ENCODE measurements at places on chromosomes 13 and 19.

DNA sequence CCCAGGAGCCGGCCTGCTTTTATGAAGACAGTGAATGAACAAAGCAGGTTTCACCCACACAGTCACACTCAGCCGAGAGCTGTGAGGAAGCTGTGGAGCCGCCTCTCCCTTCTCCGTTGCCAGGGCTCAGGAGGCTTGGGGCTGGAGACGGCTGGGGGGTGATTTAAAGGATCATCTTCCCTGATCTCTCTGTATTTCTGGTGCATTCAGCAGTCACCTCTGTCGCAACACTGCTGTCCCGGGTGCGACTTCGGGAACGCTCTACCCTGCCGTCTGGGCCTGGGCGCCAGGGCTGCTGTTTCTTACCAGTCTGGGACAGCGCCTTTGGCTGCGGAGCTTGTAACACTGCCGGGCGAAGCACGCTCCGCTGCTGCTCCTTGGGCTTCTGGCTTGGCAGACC, 18.1 kb downstream of the CAPS start:
- no peak for DNase-seq

DNA sequence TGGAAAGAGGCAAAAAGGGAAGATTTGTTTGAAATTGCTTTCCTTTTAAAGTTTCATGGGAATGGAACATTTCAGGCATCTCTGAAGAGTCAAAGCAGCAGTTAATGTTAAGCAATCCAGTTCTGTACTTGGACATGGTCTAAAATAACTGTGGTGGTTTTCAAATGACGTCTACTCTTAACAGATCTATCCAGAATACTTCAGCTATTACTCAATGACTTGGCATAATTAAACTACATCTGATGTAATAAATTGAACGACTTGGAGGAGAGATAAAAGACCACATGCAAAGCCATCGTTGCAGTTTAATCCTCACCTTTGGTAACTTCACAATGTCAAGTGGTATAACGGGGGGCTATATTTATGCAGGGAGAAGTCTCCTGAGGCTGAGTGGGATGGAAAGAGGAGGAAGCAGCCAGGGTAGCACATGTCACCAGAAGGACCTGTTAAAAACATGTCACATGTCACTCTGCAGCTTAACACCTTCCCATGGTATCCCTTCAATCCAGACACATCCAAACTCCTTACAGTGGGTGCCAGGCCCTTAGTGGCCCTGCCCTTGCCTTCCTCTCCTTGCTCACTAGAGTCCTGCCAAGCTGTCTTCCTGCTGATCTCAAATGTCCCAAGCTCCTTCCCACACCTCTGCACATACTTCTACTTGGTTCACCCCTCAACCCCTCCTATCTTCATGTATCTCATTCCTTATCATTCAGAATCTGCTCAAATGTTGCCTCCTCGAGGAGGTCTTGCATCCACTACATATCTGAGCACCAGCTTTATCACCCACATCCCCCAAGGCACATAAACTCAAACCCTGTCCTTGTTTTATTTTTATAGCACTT, 327.8 kb downstream of the SUCLA2 start:
- no peak for DNase-seq

DNA sequence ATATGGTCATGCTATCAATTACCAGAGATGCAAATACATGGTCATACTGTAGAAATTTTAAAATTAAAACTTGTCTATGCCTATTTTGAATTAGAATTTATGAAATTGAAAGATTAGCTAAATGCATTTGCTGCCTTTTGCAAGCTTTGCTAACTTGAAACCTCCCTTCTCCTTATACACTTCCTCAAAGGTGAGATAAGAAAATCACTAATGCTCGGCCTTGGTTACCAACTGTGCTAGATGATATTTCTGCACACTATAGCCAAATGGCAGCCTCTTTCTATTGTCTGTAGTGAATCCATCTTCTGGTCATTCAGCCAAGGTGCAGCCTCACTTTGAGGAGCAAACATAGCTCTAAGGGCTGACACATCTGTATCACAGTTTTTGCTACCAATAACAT, 31.1 kb upstream of the MYCBP2 start:
- DNase-seq = no peak

GRCh38 chr13:78977311-78977710, 318.4 kb upstream of the OBI1 start:
- no peak for DNase-seq

DNA sequence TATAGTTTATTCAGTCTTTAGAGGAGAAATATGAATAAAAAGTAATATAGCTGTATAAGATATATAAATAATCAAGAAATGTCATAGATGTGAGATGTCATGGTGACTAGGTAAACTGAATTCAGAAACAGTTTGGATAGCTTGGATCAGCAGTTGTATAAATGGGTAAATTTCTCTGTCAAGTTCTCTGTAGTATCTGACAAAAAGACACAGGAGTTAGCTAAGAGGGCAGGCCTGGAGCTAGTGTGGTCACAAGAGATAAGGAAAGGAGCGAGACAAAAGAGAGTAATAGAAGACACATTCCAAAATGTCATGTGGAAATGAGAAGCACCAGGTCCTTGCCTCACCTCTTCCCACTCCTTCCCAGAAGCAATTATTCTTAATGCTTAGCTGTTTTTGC, 349.0 kb downstream of the LMO7 start:
- no peak for DNase-seq

DNA sequence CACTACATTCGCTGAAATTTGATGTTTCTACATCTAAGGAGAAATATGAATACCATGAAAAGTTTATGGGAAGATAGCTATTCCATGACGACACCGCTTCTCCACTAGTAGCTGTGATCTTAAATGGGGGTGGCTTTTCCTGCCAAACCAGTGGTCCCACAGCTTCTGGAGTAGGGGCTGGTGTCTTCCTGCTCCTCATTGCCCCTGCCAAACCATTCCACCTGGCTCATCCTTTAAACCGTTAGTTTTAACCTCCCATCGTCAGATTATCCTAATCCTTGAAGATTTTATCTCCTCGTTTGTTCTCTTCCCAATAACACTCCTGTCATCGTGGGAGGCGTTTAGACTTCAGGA, 568 bp upstream of the ZNF230 start:
- DNase-seq = no peak

GRCh38 chr13:39415008-39415802, 187.8 kb downstream of the LHFPL6 start:
- DNase-seq = no peak

- DNase-seq = no peak
Measured at GRCh38 chr19:38707512-38708114, 36.7 kb downstream of the CAPN12 start.

DNA sequence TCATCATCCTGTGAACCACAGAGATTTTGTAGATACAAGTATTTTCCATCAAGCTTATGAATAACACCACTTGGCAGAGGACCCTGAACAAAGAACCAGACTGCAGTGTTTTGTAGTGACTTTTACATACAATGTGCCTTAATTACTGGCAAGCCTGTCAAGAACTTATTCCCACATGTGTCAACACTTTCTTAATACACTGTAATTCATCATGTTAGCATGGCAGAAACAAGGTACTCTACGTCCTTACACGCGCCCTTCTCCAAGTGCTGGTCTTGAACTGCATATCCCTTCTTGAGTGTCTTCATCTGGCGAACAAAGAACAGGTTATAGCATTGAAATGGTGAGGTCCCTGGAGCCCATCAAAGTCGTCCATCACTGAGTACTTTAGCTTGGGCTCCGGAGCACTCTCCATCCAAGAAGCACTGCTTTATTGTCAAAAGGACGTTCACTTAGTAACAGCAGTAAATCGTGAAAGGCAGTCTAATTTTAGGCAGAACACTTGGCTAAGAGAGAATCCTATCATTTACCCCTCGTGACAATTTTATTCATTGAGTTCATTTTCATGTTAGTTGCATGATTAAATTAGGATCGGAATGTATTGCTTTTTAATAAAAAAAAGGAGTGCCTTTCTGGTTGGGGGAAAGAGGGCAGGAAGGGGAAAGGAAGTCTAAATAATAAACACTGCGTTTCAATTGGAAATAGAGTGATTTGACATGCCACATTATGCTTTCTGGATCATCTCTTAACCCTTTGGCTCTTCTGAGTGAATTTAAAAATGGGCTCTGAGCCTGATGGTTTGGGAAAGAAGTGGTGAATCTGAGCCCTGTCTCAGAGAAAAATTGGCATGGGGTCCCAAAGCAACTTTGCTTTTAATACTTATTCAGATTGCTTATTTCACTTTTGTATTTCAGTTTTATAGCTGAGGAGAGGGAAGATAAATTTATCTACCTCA, 376.1 kb downstream of the DLEU7 start:
- no peak for DNase-seq

DNA sequence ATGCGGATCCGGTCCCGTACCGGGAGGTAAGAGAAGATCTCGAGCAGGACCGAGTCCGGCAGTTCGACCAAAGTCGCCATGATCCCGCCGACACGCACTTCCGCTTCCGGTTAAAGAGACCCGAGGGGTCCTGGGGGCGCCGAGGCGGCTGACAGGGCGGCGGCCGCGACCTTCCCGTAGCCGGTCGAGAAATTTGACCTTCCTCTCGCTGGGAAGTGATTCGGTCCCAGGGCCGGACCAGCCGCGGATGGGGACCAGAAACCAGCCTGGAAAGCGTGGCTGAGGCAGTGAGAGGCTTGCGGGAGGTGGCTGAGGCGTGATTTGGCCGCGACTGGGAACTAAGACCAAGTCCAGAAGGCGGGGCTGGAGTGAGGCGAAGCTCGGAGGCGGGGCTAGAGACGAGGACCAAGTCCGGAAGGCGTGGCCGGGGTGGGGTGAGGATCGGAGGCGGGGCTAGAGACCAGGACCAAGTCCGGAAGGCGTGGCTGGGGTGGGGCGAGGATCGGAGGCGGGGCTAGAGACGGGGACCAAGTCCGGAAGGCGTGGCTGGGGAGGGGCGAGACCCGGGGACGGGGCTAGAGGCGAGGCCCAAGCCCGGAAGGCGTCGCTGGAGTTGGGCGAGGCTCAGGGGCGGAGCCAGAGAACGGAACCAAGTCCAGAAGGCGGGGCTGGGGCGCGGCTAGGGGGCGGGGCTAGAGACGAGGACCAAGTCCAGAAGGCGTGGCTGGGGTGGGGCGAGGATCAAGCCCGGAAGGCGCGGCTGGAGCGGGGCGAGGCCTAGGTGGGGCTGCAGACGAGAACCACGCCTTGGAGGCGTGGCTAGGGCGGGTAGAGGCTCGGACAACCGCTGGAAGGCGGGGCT, at the start of gene FBXL12:
FBXL12 (minus strand) TSS at position 346 of the 862 bp plus-strand sequence; CDS start at position 80, 266 bp downstream.
- peak; percentile 100 for DNase-seq

DNA sequence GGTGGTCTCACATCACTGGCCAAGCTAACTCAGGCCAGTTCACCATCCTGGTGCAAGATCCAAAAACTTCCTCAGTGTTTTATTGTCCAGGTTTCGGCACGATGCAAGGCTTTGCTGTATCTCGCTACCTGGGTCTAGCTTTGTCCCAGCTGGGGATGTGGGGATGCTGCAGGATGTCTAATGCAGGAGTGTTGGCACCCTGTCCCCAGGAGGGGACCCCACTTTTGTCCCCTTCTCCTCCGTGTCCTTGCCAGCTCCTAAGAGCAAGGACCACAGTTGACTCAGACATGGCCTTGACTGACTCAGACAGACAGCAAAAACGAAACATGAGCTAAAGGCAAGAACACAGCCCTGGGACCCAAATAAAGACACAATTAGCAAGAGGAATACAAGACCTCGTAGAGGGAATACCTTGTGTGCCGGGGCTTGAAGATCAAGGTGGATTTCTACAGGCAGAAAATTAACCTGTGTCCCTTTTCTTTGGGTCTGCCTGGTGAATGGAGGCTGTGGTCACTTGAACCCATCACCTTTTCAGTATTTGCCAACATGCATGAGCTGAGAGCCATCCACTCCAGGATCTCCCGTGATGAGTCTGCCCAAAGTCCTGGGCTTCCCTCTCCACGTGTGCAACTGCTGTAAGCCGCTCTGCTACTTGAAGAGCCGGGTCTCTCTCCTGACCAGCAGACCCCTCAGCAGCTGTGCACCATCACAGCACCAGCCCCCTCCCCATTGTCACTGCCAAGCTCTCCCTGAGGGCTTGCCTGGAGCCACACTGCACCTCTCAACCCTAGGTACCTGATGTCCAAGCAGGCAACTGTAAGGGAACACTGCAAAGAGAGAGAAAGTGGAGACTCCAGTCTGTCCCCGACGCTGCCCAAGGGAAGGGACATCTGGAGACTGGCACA, 149.5 kb upstream of the ZNF507 start:
- no peak for DNase-seq
